ENCODE measurements at places on chromosomes 6 and 20.

DNA sequence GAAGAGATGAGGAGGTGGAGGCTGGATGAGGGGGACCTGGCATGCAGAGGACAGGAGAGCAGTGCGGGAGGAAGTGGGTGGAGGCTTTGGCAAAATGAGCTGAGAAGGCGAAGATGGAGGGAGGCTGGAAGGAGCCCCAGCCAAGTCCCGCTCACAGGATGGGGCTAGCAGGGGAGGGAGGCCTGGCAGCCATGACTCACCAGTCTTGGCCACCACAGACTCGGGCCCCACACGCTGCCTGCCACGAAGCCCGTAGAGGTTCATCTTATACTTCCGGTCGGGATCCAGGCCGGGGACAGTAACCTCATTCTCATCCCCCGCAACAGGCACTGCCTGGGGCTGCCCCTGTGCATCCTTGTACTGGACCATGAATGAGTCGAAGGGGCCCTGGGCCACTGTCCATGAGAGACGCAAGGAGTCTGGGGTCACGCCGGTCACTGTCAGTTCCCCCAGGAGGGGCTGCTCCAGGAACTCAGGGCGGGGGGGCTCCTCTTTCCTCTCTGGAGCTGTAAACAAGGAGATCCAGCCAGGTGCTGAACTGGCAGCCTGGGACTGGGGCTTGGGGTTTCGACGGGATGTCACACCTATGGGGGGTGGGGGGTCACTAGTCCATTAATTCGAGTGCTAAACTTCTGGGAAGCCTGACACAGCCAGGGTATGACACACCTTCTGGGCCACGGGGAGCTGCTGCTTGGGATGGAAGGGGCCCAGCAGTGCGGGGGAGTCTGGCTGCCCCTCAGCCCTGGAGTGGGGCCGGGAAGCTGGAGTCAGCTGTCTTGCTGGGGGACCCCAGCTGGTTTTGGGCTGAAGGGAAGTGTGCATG, 27.8 kb downstream of the TNXB start:
- no peak for DNase-seq

- DNase-seq: no peak
Observed at GRCh38 chr6:79070206-79070825, 7.7 kb downstream of the PHIP start.

DNA sequence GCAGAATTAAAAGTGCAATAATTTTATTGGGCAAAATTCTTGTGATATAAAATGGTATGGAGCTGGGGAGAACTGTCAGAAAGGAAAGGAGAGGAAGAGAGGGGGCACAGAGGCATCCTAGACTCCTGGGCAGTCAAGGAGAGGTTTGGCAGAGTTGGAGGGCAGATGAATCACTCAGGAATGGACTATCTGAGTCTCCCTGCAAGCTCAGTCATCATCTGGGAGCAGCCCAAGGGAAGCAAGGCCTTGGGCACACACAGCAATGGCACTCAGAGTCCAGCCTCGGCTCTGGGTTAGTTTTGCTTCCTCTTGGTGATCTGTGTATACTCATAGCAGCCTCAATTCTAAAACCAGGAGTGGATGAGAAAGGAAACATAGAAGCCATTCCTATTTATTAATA, 67.2 kb downstream of the SLC22A1 start:
- no peak for DNase-seq

DNA sequence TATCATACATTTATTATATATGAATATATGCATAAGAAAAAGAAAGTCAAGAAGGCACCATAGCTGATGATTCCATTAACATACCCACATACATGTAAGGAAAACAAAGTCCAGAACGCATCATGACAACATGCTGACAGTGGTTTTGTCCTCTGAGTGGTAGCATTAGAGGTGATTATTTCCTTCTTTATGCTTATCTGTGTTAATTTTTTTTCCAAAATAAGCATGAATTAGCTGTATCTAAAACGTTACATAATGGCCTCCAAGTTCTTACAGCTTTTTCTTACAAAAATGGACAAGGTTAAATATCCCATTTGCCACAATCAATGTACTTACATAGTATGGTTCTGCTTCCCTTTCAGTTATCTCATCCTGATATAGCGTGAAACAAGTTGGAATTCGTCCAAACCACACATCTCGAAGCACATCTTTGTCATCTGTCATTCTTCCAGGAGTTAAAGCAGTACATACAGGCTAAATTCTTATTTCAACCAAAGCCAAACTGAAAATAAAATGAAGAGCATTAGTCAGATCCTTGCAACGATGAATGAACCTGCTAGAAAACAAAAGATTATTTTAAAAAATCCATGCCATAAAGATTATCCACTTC, 9.7 kb downstream of the ATG5 start:
- no peak for DNase-seq

GRCh38 chr20:62762801-62763368, 33.4 kb upstream of the MRGBP start:
- no peak for DNase-seq

DNA sequence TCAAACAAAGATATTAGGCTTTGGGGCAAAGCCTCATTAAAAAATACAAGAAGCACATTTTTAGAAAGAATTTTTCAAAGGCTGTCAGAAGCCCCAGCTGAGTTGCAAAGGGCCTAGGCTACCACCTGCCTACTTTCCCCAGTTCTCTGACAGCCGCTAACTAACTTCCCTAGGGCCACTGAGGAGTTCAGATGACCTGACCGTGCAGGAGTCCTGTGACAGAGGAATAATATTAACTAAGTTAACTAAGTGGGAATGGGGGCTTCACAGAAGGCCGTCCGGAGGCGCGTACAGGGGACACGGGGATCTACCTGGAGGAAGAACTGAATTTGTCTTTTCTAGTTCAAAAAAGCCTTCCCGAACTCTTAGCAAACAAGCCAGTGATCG, 884 bp downstream of the MCHR2 start:
- no peak for DNase-seq

GRCh38 chr20:45346291-45346718, 1.9 kb downstream of the SDC4 start:
- DNase-seq: no peak

DNA sequence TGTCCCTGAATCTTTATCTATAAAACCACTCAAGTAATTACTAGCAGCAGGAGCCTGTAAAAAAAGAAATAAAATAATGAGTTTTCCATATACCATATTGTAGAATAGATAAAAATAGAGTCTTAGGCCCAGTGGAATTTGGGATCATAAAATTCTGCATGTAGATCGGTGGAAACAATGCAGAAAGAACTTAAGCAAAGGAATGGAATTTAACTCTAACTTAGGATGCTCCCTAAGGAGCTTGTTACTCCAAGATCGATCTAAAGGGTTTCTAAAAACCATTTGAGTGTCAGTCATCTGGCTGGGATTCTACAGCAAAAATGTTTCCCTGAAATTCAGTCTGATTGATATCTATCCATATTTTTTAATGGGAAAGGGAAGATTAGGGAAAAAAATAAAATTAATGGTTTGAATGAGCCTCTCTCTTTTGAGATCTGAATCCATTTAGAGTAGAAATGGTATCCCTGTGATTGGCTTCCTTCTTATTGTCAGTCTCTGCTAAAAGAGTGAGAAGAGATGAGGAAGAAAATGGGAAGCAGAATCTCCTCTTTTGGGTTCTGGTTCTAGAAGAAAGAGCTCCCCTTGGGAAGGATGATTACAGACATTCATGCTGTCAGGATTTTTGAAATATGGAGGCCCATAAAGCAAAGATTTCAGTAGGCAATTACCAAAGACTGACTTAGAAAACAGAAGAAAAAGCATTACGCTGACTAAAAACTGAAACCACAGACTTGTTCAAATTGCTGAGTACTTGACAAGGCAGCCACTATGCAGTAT, 564.3 kb upstream of the MARCKS start:
- no peak for DNase-seq

- no peak for DNase-seq
Observed at GRCh38 chr6:89536231-89536630, 102.3 kb downstream of the LYRM2 start.

GRCh38 chr20:5714261-5715041, 35.8 kb upstream of the SHLD1 start:
- DNase-seq: no peak

DNA sequence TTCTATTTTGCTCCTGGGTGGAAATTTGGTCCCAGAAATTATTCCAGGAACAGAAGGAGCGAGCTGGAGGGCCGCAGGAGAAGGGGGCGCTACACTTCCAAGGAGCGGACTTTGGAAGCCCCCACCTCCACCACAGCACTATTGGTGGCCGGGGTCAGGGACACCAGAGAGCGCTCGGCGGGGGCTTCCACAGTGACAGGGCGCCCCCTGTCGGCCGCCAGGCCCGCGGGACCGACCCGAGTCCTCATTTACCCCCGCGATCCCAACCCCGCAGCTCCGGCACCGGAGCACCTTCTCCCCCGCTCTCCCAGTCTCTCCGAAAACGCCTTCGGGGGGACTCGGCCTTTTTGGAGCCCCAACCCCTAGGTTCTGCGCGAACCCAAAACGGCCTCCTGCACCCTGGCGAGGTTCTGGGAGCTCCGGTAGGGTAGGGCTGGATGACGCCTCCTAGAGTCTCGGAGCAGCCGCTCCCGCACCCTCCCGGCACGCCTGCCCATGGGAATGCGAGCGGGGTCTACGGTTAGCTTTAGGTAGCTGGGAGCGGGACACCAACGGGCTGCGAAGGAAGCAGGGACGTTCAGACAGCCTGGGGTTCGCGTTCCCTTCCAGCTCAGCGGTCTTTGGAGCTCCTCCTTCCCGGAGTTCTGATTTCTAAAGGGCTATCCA, 2.4 kb upstream of the FOXA2 start:
- DNase-seq: no peak

- DNase-seq: no peak
Observed at GRCh38 chr20:62487561-62488354, 12.0 kb upstream of the GATA5 start.

DNA sequence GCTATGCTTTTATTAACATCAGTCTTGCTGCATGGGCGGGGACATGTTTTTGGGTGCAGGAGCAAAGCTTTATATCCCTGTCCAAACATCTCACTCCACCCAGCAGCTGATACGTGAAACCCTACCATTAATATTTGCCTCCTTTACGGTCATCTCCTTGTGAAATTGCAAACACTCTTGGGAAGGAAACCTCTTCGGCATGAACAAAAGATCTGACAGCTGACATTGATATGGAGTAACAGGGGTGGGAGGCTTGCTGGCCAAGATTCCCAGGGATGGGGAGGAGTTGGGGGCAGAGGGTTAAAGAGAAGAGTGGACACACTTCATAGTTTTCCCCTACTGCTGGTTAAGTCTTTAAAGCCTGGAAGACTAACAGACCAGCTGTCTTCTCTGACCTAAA, 22.2 kb upstream of the VEGFA start:
- DNase-seq: no peak

GRCh38 chr6:43089467-43089866, 13.4 kb downstream of the PTK7 start:
- no peak for DNase-seq

DNA sequence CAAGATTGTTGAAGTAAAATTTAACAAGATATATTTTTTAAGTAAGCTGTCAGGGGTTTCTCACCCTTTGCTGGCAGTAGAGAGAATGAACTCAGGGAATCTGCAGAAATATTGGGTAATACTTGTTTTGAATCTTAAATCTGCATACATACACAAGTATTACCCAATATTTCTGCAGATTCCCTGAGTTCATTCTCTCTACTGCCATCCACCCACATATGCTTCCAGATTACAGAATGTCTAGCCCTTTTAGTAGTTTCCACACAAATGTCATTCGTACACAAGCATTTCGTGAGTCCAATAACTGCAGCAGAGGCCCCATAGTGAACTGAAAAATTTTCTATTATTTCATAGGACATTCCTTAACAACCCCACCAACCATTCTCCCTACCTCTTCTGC, 69.6 kb upstream of the TNFRSF21 start:
- no peak for DNase-seq

DNA sequence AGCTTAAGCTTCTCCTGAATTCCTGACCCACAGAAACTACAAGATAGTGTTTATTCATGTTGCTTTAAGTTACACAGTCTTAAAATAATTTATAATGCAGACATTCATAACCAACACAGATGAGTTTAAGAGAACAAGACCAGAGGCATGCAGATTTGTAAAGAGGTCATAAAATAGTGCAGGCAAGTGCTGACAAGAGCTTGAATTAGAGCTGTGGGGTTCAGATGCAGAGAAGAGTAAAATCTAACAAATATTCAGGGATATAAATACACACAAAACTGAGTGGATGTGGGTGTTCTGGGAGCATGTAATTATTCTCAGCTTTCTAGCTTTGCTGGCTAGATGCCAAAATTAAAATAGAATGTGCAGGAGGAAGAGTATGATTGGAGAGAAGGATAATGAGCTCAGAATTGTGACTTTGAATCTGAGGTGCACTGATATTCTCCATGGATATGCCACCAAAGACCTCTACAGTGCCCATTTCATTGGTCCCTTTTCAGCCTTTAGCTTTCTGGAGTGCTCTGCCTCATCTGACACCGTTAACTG, 291.9 kb upstream of the SGK1 start:
- no peak for DNase-seq

DNA sequence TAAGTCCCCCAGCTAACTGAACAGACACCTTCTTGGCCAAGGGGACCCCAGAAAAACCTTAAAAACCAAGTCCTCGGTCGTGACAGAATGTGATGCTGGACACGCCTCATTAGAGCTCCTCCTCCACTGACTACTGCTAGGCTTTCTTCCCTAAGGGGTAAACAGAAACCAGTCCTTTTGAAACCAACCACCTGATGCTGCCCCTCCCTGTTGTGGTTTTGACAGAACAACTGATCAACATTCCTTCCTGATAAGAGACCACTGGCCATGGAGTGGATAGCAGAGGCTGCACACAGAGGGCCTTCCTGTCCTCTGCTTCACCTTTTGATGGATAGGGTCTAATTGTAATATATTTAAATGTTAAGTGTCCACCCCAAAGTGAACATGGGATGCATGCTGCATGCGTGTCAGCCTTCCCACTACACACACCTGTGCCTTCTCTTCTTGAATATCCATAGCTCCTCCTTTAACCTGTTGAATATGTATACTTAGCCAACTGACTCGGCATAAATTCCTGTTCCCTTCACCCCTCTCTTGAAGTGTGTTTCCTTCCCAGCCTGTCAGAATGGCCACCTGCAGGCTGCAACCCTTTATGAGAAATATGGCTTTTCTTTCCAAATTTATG, 27.9 kb upstream of the SLC2A12 start:
- DNase-seq: no peak

GRCh38 chr6:36377594-36377993, 9.9 kb downstream of the ETV7 start:
- no peak for DNase-seq

- no peak for DNase-seq
Observed at GRCh38 chr20:43066125-43066524, 123.6 kb downstream of the PTPRT start.

- DNase-seq: no peak
Observed at GRCh38 chr6:30903236-30903635, 4.8 kb upstream of the GTF2H4 start.

- DNase-seq: no peak
Observed at GRCh38 chr20:37714978-37715672, 21.3 kb downstream of the CTNNBL1 start.

DNA sequence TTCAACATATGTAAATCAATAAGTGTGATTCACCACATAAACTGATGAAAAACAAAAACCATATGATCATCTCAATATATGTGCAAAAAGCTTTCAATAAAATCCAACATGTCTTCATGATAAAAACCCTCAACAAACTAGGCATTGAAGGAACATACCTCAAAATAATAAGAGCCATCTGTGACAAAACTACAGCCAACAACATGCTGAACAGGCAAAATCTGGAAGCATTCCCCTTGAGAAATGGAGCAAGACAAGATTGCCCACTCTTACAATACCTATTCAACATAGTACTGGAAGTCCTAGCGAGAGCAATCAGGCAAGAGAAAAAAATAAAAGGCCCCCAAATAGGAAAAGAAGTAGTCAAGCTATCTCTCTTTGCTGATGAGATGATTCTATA, 76.5 kb downstream of the OTOR start:
- no peak for DNase-seq

GRCh38 chr6:106486236-106486635, 125.7 kb downstream of the CRYBG1 start:
- DNase-seq: no peak
